Dermis blood vessel endothelial cell (primary cell): ENCODE measurements at places on chromosomes 7 and 10. TPM values are rescaled to one million over a fixed set of nuclear protein-coding genes. Genes with fewer than 3 reads are reported as not detected.

DNA sequence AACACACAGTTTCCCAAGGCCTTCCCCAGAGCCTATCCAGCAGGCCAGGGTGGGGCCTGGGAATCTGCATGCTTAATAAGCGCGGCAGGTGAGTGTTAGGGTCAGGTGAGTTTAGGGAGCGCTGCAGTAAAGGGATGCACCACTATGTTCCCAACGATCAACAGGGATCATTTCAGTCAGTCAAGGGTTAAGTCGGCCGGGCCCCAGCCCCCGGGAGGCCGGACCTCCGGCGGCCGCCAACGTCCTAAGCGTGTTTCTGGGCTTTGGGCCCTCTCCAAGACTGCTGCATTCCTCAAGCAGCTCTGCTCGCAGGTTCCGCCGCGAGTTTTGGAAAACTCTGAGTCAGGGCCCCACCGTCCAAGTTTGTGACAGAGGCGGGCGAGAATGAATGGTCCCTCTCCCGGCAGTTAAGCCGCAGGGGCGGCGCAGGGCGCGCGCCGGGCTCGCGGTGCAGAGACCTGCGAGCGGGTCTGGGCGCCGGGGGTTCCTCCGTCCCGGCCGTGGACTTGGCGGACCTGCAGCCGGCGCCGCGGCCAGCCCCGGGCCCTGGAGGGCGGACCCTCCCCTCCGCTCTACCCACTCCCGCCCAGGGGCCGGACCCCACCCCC is 81.6 kb downstream of the ARHGAP22 start:
- peak; percentile 81 for DNase-seq

Gene CNPY1
- total RNA-seq, result not detected in 2 replicates

Gene MOGAT3
- not detected in 2 replicates for total RNA-seq

DNA sequence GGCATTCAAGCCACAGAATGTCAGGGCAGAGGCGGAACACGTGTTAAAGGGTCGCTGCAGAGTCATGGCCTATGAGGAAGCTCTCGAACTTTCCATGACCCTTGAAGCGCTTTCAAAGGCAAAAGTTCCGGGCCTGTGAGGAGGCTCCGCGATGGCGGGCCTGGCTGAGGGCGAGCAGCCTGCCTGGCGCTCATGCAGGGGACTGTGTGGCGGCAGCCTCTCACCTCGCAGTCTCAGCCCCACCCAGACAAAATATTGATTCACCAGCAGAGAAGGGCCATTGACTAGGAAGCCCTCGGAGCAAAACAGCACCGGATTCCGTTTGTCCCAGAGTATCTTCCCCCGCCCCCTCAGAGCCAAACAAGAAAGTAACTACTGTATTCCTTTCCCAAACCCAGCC is 12.8 kb upstream of the CNNM1 start:
- DNase-seq, result no peak

Gene PON1
- total RNA-seq, result not detected in 2 replicates

Gene MMRN2
- total RNA-seq, result 465 and 483 TPM in 2 replicates

GRCh38 chr7:2247141-2247995 is 5.3 kb downstream of the NUDT1 start:
- peak; percentile 54 for DNase-seq

DNA sequence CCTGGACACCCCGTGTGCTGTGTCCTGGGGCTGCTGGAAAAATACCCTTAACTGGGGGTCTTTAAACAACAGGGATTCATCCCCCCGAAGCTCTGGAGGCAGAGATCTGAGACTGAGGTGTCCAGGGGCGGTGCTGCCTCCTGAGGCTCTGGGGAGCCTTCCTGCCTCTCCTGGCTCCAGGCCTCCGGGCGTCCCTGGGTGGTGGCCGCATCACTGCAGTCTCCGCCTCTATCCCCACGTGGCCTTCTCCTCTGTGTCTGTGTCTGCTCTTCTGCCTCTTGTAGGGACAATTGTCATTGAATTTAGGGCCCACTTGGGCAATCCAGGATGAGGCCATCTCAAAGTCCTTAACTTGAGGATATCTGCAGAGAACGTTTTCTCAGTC is 216.6 kb downstream of the WDR37 start:
- DNase-seq, result no peak

GRCh38 chr10:16835228-16835627 is 18.0 kb upstream of the RSU1 start:
- DNase-seq, result no peak

DNA sequence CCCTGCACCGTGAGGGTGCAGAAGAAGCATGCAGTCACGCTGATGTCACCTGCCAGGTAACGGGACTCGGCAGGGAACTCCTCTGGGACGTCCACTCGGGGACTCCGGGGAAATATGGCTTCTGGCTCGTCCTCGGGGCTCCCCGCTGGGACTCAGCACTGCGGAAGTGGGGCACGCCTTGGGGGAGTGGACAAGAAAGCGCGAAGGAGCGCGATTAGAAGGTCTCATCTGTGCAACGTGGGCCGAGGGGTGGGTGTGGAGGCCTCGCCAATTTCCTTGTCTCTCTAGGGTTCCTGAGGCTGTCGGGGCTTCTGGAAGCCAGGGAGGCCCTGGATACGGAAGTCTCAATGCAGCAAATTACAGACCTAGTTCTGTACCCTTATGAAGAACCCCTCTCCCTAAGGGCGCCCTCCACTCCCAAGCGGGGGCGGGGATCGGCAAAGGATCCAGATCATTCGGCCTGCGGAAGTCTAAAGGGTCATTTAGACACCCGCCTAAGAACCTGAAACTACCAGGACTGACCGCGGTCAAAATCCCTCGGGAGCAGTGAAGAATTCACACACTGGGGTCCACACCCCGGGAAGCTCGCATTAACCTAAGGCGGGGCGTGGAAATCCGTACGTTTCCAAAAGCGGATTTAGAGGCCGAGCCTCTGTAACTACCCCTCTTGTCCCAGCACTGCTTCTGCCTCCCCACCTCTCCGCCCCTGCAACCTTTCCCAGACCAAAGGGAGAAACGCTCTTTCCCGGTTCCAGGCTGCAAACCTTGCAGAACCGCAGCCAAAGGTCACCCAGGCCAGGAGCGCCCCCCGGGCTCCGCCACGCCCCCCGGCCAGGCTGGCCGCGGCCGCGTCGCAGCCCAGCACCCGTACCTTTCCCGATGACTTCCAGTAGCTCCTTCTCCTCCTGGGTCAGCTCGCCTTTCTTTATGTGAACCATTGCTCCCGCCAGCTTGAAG is 640 bp downstream of the ANKMY2 start:
- peak; percentile 31 for DNase-seq

Gene MTURN
- 11.4 and 13.9 TPM in 2 replicates for total RNA-seq

Gene SAMD9
- total RNA-seq, result 20.4 and 24.4 TPM in 2 replicates

- no peak for DNase-seq
Measured at GRCh38 chr7:36275735-36276284, 113.9 kb upstream of the ANLN start.

Gene NXPH1
- total RNA-seq, result not detected in 2 replicates

Gene ENO4
- total RNA-seq, result not detected in 2 replicates

- DNase-seq, result no peak
Measured at GRCh38 chr7:120933475-120933874, 17.1 kb upstream of the ING3 start.

GRCh38 chr10:30554440-30554825 is 75.1 kb downstream of the LYZL2 start:
- no peak for DNase-seq

DNA sequence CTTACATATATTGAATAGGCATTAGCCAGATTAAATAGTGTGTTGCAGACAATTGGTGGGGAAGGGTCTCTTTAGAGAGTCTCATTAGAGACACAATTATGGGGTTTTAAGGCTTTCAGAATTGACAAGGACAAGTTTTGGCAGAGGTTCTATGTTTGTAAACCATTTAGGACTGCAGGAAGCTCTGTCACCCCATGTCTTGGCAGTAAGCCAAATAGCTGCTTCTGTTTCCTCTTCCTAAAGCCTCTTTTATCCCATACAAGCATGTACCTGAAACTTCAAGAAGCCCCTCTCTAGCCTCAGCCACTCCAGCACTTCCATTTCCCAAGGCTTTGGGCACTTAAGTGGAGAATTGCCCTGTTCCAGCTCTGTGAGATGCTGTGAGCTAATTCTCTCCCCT is 21.8 kb upstream of the LRRC4 start:
- peak; percentile 81 for DNase-seq

DNA sequence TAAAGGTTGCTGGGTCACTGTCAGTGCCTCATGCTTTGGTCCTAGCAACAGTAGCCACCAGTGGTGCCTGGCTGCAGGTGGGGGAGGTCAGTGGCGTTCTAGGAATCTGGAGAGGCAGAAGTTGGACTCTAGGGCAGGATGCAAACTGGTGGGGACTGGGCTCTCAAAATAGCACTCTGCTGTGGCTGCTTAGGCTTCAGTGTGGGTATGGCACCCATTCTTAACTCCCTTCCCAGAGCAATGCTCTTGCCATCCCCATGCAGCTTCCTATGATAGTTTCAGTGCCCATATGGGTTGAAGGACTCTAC is 330.8 kb downstream of the PCDH15 start:
- no peak for DNase-seq

Gene APBB1IP
- total RNA-seq, result 0.05 and 0.17 TPM in 2 replicates

Gene PRR15
- 0.17 and 0.19 TPM in 2 replicates for total RNA-seq

Gene AZGP1
- total RNA-seq, result not detected in 2 replicates

- DNase-seq, result no peak
Measured at GRCh38 chr10:28905371-28905770, 228.1 kb downstream of the BAMBI start.

Gene RBP3
- total RNA-seq, result not detected in 2 replicates

DNA sequence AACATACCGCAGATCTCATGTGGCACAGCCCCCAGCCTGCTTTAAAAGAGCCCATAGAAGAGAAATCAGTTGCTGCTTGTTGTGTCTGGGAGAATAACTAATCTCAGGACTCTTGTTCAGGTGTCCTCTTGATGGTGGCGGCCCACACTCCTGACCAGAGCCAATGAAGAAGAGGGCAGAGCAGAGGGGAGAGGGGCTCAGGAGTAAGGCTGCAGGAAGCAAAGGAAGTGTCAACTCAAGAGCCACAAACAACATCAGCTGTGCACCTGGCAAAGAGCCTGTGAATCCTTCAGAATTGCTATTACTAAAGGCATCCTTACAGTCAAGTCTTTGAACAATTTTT is 59.8 kb upstream of the PTN start:
- DNase-seq, result no peak

DNA sequence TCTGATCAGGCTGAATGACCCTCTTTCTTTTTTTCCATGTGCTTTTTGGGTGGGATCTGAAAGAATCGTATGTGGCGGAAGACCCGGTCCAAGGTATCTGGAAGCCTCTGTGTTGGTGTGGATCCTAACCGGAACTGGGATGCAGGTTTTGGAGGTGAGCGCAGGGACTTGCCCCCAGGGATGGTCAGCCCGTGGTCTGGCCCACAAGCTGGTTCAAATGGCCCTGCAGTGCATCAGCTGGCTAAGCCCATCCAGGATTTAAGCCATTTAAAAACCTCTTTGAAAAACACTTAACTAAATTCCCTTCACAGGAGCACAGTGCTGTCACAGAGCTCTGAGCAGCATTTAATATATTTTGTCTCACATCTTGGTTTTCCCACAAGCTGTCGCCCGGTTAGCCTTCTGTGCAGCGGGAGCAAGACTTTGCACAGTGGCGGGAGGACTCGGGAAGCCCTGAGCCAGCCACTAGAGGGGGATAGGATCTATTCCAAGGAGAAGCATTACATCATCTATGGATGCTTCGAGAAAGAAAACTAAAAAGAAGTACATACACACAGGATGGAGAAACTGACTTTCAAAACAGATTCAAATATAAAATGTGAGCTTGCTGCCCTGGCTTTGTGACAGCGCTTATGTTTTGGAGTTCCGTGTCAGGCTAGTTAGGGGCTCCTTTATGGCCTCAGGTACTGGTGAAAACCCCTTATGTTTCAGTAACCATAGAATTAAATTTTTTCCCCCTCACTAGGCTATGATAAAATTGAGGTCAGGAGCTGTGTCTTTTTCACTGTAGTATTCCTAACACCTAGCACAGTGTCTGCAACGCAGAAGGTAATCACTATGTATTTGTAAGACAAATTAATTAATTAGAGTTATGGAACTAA is 11.3 kb downstream of the CPA2 start:
- peak; percentile 61 for DNase-seq

DNA sequence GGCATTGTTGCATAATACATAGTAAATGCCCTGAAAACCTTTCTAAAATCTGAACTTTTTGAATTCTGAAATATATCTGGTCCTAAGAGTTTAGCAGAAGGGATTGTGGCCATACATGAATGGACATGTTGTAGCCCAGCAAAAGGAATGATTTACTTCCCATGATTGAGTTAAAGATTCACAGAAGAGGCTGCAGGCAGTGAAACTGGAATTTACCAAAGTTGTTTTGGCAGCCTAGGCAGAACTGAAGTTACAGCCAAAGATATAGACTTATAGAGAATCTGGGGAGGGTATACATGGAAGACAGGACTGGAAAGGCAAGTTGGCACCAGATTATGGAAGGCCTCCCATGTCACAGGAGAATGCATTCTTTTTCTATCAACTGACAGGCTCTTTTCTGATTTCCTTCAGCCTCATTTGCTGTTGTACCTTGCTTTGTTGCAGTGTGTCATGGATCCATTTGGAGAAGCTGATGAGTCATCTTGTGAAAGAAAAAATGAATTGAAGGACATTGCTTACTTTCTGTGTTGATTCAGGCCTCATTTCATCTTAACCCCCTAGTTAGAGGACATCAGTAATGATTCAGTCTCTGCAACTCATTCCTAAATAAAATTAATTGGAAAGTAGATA is 356.2 kb upstream of the LRGUK start:
- DNase-seq, result peak; percentile 34

Gene PPIF
- 14.5 and 23.8 TPM in 2 replicates for total RNA-seq

Gene FZD8
- 25.6 and 30.5 TPM in 2 replicates for total RNA-seq

Gene PANK1
- total RNA-seq, result 5.4 and 6.0 TPM in 2 replicates

Gene NOBOX
- not detected in 2 replicates for total RNA-seq

Gene DOCK1
- total RNA-seq, result 120 and 124 TPM in 2 replicates

Gene STAG3
- total RNA-seq, result 0.17 and 0.23 TPM in 2 replicates
